WTC11 (cell line): ENCODE measurements at places on chromosomes 4 and X. TPM values are rescaled to one million over a fixed set of nuclear protein-coding genes. Genes with fewer than 3 reads are reported as not detected.

RRH gene
- total RNA-seq = 0.11 to 0.21 TPM in 2 of 3 replicates, not detected in the other

GRCh38 chrX:140425712-140426395, 79.0 kb downstream of the SOX3 start:
- DNase-seq = no peak

DNA sequence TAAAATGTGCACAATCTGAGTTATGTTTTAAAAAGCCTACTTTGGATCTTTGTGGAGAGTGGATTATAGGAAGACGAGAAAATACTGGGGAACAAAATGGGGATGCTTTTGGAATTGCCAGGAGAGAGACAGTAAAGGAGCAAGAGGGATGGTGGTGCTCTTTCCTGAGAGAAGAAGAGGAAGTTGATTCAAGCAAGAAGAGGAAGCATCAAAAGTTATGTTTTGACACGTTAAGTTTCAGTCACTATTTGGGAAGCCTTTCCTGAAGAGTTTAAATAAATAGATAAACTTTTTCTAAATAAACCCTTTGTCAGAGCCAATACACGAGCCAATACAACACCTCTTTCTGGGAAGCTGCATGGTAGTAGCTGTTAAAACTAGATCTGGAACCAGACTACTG, 394.1 kb downstream of the GALNTL6 start:
- no peak for DNase-seq

GRCh38 chrX:21632027-21632426, 26.1 kb downstream of the KLHL34 start:
- no peak for DNase-seq

GRCh38 chrX:131397891-131398290, 108.8 kb upstream of the IGSF1 start:
- no peak for DNase-seq
